ENCODE measurements at places on chromosomes 7 and 10. TPM values are rescaled to one million over a fixed set of nuclear protein-coding genes. Genes with fewer than 3 reads are reported as not detected.

OPN1SW gene
- not detected for total RNA-seq

PITX3 gene
- not detected for total RNA-seq

RNF148 gene
- not detected for total RNA-seq

TAS2R5 gene
- total RNA-seq = not detected

CRYGN gene
- total RNA-seq = not detected

SPDYE5 gene
- not detected for total RNA-seq

DIP2C gene
- 10.2 TPM for total RNA-seq

GRCh38 chr10:80104066-80104926, 25.8 kb downstream of the TMEM254 start:
- H3K4me1 ChIP-seq = peaks cover 28% of the 10 kb centered on the region
- no peaks in the 10 kb centered on the region for H3K27me3 ChIP-seq
- H3K36me3 ChIP-seq = no peaks in the 10 kb centered on the region
- peak overlapping the region; percentile 51 for H3K4me3 ChIP-seq
- DNase-seq = peak; percentile 94

DNA sequence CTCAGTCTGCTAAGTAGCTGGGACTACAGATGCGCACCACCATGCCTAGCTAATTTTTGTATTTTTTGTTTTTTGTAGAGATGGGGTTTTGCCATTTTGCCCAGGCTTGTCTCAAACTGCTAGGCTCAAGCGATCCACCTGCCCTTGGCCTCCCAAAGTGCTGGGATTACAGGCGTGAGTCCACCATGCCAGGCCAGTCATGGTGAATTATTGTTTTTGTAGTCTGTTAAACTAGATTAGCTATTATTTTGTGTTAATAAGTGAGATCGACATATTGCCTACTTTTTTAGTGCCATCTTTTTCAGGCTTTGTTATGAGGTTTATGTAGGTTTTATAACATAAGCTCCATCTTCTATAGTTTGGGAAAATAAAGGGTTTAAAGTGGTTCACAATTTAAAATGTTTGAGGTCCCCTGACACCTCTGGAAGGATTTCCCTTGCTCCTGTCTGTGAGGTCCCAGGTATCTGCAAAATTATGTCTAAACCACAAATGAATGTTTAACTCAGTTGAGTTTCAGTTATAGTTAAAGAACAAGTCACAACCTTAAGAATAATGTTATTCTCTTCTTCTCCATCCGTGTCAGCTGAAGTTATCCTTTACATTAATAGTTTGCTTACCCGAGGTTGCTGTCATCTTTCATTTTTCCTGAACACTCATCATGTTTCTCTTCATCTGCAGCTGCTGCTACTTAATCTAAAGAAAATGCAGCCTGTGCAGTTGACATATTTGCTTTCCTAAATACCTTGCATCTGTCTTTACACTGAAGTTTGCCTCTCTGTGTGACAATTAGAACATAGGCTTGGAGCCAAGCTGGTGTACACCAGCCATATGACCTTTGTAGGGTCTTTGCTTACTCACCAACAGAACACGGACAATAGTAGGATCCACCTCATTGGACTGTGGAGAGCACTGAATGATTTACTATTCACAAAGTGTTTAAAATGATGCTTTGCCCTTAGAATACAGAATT, 8.9 kb upstream of the VSTM4 start:
- no peak overlapping the region for H3K27ac ChIP-seq
- H3K36me3 ChIP-seq = no peaks in the 10 kb centered on the region
- peaks cover 3% of the 10 kb centered on the region for H3K4me1 ChIP-seq
- H3K27me3 ChIP-seq = no peaks in the 10 kb centered on the region
- no peak for DNase-seq

- H3K4me3 ChIP-seq = peak overlapping the region; percentile 64
- H3K4me1 ChIP-seq = peaks cover 46% of the 10 kb centered on the region
- peak overlapping the region; percentile 33 for H3K27ac ChIP-seq
- H3K36me3 ChIP-seq = 0 out of 2 replicates have a peak, but pooled peaks cover 3% of the 10 kb centered on the region
Measured at GRCh38 chr10:58666024-58666423, 153.4 kb downstream of the BICC1 start.

DNA sequence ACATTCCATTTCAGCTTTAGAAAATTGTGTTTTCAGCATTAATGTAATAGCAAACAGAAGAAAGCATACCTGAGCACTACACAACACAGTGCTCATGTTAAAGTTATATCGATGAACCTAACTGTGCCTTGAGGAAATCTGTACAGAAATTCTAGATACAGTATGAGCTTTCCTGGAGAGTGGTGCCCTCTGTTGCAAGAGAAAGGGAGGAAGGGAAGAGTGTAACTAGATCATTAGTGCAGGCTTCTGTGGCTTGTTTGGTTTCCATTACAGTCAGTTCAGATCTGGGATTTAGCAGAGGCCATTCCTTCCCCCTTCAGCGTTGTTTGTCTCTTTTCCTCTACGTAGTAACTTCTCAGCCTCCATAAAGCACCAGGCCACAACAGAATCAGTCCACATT, 139.7 kb downstream of the HTR7 start:
- H3K4me1 ChIP-seq = no peaks in the 10 kb centered on the region
- H3K27ac ChIP-seq = no peak overlapping the region
- H3K4me3 ChIP-seq = no peak overlapping the region
- H3K27me3 ChIP-seq = no peaks in the 10 kb centered on the region
- H3K36me3 ChIP-seq = no peaks in the 10 kb centered on the region

- no peak overlapping the region for H3K4me3 ChIP-seq
- H3K27ac ChIP-seq = no peak overlapping the region
- H3K4me1 ChIP-seq = no peaks in the 10 kb centered on the region
- no peak for DNase-seq
- no peaks in the 10 kb centered on the region for H3K27me3 ChIP-seq
Measured at GRCh38 chr7:15936991-15937390, 250.5 kb upstream of the MEOX2 start.

- peaks cover 15% of the 10 kb centered on the region for H3K4me1 ChIP-seq
- peak overlapping the region; percentile 46 for H3K4me3 ChIP-seq
- no peaks in the 10 kb centered on the region for H3K36me3 ChIP-seq
- no peaks in the 10 kb centered on the region for H3K27me3 ChIP-seq
- DNase-seq = peak; percentile 93
- H3K27ac ChIP-seq = peak overlapping the region; percentile 45
Measured at GRCh38 chr10:3323865-3324498, 151.4 kb upstream of the PITRM1 start.

DNA sequence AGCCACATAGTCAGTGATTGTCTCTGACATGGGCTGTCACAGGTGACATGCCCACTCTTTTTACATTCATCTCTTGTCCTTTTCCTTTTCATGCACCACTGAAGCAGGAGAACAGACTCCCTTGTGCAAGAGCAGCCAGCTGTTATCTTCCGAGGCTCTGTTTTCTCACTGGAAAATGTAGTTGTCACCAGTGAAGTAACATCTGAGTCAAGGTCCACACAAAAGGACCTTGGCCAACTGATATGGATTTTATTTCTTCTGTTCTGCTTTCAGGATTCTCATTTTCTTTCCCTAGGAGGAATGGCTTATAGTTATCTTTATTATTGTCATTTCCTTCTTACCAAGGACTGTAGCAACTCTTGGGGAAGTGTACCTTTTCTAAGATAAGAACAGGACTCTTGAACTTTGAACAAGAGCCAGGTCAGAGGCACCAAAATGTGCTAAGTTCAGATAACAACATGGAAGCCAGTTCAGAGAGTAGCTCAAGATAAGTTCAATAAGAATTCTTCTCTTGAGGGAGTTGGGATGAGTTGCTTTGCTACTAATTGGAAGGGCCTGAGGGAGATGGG, 22.7 kb downstream of the AVPI1 start:
- no peak for DNase-seq
- no peak overlapping the region for H3K27ac ChIP-seq
- H3K36me3 ChIP-seq = peaks cover 47% of the 10 kb centered on the region

GRCh38 chr10:17506856-17507471, 52.6 kb upstream of the ST8SIA6 start:
- no peak for DNase-seq
- no peaks in the 10 kb centered on the region for H3K36me3 ChIP-seq
- no peaks in the 10 kb centered on the region for H3K27me3 ChIP-seq
- H3K4me1 ChIP-seq = peaks cover 35% of the 10 kb centered on the region
- H3K27ac ChIP-seq = no peak overlapping the region

DNA sequence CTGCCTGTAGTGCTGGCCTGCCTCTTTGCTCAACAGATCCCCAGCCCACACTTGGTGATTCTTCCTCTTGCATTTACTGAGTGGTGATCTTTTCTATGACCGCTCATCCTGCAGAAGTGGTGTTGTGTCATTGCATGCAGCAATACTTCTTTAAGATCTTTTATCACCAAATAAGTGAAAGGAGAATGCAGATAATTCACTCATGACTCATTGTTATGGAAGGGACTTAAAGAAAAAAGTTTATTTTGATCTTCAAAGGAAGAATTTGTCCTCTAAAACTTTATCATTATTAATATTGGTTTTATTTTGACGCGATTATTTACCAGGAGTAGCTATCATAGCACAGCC, 489.1 kb upstream of the CELF2 start:
- H3K4me1 ChIP-seq = peaks cover 6% of the 10 kb centered on the region
- H3K36me3 ChIP-seq = no peaks in the 10 kb centered on the region
- H3K27ac ChIP-seq = no peak overlapping the region
- peak; percentile 35 for DNase-seq
- H3K4me3 ChIP-seq = no peak overlapping the region

GRCh38 chr7:37657816-37658215, 25.8 kb upstream of the GPR141 start:
- DNase-seq = no peak
- H3K36me3 ChIP-seq = no peaks in the 10 kb centered on the region
- no peak overlapping the region for H3K27ac ChIP-seq
- no peaks in the 10 kb centered on the region for H3K4me1 ChIP-seq
- no peaks in the 10 kb centered on the region for H3K27me3 ChIP-seq
- H3K4me3 ChIP-seq = no peak overlapping the region

DNA sequence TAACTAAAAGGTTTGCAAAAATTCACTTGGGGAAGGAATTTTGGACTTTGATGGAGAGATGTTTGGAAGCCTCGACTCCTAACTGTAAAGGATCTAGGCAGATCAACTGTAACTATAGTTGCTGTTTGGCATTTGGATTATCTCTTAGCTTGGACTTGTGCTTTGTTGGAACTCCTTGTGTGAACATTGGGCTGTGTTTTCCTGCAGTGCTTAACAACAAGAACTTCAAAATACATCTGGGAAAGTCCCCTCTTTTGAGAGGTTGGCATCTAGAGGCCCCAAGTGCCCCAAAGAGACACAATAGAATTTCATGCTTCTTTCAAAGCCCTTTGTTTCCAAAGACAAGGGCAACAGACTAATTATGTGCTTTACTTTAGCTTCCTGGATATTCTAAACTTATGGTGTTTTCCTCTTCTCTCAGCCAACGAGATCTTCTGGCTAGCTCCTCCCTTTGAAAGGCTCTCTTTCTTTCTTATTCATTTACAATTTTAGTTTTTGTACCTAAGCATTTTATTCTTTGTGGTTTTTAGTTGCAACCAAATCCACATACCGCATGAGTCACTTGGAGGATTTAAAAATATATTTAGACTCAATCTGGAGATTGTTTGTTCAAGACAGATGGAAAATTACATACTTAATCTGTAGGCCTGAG, 11.6 kb downstream of the ABCA13 start:
- H3K4me1 ChIP-seq = peaks cover 23% of the 10 kb centered on the region
- peak overlapping the region; percentile 48 for H3K27ac ChIP-seq
- H3K4me3 ChIP-seq = no peak overlapping the region
- H3K27me3 ChIP-seq = no peaks in the 10 kb centered on the region

DNA sequence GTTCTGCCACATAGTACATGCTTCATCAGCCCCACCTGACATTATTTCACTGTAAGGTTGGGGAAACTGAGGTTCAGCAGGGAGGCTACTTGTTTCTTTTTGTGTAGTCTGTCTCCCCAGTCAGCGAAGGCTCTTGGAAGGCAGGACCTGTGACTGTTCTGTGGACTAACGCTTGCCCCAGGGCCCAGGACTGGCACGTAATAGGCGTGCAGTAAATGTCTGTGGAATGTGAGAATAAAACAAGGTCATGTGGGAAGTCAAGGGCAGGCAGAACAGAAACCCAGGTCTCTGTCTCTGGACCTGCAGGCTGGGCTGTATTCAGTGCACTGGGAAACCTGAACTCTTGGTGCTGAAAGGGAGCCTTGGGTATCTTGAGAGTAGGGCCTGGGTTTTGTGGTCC, 168.7 kb downstream of the RPS24 start:
- H3K4me1 ChIP-seq = peaks cover 4% of the 10 kb centered on the region
- H3K27me3 ChIP-seq = no peaks in the 10 kb centered on the region
- no peak for DNase-seq
- H3K4me3 ChIP-seq = no peak overlapping the region
- H3K36me3 ChIP-seq = no peaks in the 10 kb centered on the region
- H3K27ac ChIP-seq = no peak overlapping the region

GRCh38 chr10:70762441-70763175, 22.6 kb downstream of the TBATA start:
- DNase-seq = no peak
- no peaks in the 10 kb centered on the region for H3K27me3 ChIP-seq
- H3K27ac ChIP-seq = no peak overlapping the region
- no peak overlapping the region for H3K4me3 ChIP-seq
- no peaks in the 10 kb centered on the region for H3K36me3 ChIP-seq
- peaks cover 5% of the 10 kb centered on the region for H3K4me1 ChIP-seq

DNA sequence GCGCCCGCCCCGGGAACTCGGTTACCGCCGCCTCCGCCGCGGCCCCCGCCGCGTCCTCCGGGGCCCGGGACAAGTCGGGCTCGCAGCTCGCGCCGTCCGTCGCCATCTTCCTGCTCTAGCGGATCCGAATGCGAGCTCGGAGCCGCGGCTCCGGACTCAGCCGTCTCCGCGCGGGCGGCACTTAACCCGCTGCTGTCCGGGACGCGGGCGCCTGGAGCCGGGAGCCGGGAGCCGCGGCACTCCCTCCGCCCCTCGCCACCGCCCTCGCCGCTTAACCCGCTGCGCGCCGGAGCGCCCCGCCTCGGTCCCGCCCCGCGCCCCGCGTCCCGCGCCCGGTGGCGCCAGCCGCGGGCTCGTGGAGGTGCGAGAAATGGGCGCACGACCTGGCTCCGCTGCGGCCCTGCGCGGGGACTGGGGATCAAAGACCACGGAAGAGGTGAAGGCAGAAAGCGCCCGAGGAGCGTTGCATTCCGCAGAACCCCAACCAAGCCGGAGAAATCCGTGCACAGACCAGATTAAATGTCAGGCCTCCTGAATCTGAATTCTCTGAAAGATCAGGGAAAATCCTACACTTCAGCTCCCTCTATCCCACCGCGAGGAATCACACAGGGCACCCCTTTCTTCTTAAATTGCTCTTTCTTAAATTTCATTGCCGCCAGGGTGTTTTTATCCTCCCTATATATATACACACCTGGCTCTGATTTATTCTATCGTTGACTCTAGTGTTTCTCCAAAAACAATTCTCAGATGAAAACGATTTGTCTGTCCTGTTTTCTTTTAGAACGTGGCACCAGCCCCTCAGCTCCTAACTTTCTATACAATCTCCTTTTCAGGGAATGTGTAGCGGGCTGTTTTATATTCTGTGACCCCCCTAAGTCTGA, at the start of gene CTTNBP2:
Gene CTTNBP2, minus strand, starts transcription at position 132 of the 881 bp plus-strand sequence. Its CDS starts 26 bp downstream, at position 106.
- no peaks in the 10 kb centered on the region for H3K36me3 ChIP-seq
- peak; percentile 75 for DNase-seq
- no peaks in the 10 kb centered on the region for H3K4me1 ChIP-seq
- peak within 1 kb of the TSS; percentile 67 for H3K4me3 ChIP-seq
- H3K27me3 ChIP-seq = peaks cover 68% of the 10 kb centered on the region

DNA sequence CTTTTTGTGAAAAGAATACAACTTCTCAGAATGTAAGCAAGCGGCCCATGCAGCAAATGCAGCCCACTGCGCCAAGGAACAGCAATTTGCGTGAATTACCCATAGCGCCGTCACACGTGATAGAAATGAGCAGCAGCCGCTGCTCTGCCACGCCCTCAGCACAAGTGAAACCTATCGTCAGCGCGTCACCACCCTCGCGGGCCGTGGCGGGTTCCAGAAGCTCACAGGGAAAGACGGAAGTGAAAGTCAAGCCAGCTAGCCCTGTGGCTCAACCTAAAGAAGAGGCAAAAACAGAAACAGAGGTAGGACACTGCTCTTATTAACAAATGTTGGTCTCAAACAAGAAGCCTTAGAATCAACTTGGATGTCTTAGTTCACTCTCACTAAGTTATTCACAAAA, 70.5 kb downstream of the SHH start:
- no peaks in the 10 kb centered on the region for H3K27me3 ChIP-seq
- no peak for DNase-seq
- no peak overlapping the region for H3K27ac ChIP-seq
- no peak overlapping the region for H3K4me3 ChIP-seq
- no peaks in the 10 kb centered on the region for H3K4me1 ChIP-seq
